ENCODE measurements at places on chromosomes 2 and 18. TPM values are rescaled to one million over a fixed set of nuclear protein-coding genes. Genes with fewer than 3 reads are reported as not detected.
A peak's percentile ranks its signal among the peaks of the same experiment; 100 is the strongest.

STPG4 gene
- 0.33 TPM for total RNA-seq

- no peak overlapping the region for H3K27ac ChIP-seq
- no peak overlapping the region for H3K4me3 ChIP-seq
- H3K27me3 ChIP-seq: no peaks in the 10 kb centered on the region
Measured at GRCh38 chr2:12192762-12193161, 446.3 kb downstream of the LPIN1 start.

DNA sequence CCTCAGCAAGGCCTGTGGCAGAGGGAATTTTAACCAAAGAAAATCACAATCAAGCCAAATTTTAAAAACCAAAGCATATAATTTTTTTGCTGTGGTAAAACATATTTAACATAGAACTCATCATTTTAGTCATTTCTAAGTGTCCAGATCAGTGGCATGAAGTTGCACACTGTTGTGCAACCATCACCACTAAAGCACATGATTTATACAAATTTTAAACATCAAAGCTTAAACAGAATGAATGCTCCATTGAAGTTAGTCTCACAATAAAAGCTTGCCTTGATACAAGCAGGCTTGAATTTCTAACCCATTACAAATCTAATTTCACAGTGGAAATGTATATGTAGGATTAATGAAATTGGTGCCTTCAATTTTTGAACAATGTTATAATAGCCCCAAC is 31.2 kb downstream of the FTCDNL1 start:
- H3K27me3 ChIP-seq: no peaks in the 10 kb centered on the region
- DNase-seq: no peak
- H3K27ac ChIP-seq: no peak overlapping the region
- no peaks in the 10 kb centered on the region for H3K4me1 ChIP-seq
- H3K4me3 ChIP-seq: no peak overlapping the region
- H3K36me3 ChIP-seq: no peaks in the 10 kb centered on the region

DNA sequence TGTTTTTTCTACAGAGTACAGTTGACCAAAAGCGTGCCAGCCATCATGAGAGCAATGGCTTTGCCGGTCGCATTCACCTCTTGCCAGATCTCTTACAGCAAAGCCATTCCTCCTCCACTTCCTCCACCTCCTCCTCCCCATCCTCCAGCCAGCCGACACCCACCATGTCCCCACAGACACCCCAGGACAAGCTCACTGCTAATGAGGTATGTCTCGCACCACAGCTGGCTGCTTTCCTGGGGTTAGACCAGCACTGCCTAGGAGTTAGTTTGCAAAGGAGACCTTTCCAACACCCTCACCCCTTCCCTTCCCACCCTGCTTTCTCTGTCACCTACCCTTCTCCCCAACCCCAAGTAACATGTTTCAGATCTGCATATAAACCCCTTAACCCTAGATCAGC is 120.3 kb upstream of the IL1R2 start:
- no peak for DNase-seq
- H3K4me1 ChIP-seq: no peaks in the 10 kb centered on the region
- peaks cover 28% of the 10 kb centered on the region for H3K36me3 ChIP-seq
- H3K27ac ChIP-seq: no peak overlapping the region

GRCh38 chr18:63182310-63182772 is 137.2 kb downstream of the BCL2 start:
- peaks cover 3% of the 10 kb centered on the region for H3K27me3 ChIP-seq
- H3K36me3 ChIP-seq: no peaks in the 10 kb centered on the region
- H3K4me3 ChIP-seq: no peak overlapping the region
- no peak overlapping the region for H3K27ac ChIP-seq

GRCh38 chr18:73060666-73061288 is 193.0 kb upstream of the NETO1 start:
- no peaks in the 10 kb centered on the region for H3K4me1 ChIP-seq
- H3K4me3 ChIP-seq: no peak overlapping the region
- DNase-seq: peak; percentile 76
- H3K27me3 ChIP-seq: no peaks in the 10 kb centered on the region

DNA sequence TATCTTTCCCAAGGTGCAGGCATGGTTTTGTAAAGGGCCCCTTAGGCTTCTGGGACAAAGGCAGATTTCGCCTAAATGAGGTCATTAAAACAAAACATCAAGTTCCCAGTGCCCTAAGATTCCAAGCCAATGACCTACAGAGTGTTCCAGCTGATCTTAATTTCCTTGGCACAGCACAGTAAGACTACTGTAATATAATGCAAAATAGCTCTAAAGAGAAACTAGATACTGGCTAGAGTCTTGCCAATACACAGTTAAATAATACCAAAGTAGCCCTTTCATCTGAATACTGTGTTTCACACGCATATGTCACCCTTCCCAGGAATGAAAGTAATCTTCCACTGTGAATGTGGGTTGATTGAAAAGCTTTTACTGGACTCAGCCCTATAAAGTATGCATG is 14.7 kb downstream of the GRB14 start:
- H3K27me3 ChIP-seq: no peaks in the 10 kb centered on the region
- H3K4me3 ChIP-seq: no peak overlapping the region
- H3K4me1 ChIP-seq: no peaks in the 10 kb centered on the region
- DNase-seq: peak; percentile 66

CMPK2 gene
- total RNA-seq: 0.26 TPM

DNA sequence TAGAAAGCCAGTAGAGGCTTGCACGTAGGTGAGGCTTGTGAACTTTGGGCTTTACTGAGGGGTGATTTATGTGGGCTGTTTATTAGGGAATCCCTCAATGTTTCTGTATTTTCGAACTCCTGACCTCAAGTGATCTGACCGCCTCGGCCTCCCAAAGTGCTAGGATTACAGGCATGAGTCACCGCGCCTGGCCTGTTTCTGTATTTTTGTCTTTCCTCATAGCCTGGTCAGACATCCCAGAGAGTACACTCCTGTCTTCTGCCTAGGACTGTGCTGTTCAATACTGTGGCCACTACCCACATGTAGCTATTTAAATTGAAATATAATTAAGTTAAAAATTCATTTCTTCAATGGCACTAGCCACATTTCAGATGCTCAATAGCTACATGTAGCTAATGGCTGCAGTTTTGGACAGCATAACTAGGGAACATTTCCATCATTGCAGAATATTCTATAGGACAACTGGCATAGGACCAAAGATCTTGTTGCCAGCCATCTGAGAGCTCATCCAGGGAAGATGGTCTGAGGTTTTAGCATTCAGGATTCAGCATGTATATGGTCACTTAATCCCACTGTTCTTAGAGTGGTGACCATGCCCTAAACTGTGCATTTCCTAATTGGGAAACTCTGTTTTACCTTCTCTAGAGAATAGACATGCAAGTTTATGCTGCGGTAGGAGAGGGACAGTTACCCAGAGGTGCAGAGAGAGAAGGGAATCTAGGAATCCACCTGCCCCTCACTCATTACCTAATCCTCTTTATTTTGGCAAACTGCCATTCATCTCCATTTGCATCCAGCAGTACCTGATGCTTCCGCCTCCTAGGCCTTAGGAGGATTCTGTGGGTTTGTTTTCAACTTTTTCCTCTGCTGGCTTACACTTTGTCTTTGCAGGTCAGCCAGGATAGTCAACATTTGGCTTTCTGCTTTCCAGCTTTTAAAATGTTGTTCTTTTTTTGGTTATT is 64.4 kb downstream of the LCLAT1 start:
- no peak overlapping the region for H3K4me3 ChIP-seq
- H3K27ac ChIP-seq: no peak overlapping the region
- DNase-seq: peak; percentile 70
- no peaks in the 10 kb centered on the region for H3K36me3 ChIP-seq

DNA sequence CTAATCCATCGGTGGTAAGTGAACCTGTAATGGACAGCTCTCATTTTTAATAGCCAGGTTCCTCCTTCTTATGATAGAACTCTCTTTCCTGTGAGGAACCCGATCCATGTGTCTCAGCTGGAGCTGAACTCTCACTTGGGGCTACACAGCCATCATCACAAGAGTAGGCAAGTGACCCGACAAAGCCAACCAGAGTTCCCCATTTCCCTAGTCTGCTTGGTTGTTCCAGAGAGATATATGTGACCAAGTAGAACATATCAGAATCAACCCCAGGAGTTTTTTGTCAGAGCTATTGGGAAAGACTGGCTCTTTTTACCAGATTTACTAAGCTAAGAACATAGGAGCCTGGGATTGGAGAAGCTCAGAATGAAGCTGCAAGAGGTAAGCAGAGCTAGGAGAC is 14.6 kb upstream of the HNRNPLL start:
- H3K4me1 ChIP-seq: peaks cover 3% of the 10 kb centered on the region
- H3K4me3 ChIP-seq: no peak overlapping the region
- DNase-seq: no peak
- no peaks in the 10 kb centered on the region for H3K27me3 ChIP-seq
- no peaks in the 10 kb centered on the region for H3K36me3 ChIP-seq

Data from fibroblast of lung (primary cell).